NCI-H1417 treated with DMSO at 0.1 percent for 48 hours (cell line): ENCODE measurements at places on chromosomes 16 and 17.

GRCh38 chr16:2466667-2467527 lies 4.2 kb upstream of the NTN3 start:
- no peak for DNase-seq

DNA sequence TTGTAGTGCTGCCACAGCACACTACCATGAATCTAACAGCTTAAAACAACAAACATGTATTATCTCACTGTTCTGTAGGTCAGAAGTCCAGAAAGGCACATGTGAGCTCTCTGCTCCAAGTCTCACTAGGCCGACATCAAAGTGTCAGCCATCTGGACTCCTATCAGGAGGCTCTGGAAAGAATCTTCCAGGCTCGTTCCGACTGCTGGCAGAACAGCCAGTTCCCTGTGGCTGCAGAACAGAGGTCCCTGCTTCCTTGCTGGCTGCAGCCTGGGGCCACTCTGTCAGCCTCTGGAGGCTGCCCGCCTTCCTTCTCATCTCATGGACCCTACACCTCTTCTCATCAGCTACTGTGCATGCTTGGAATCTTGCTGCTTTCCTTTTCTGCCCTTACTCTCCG lies 168.9 kb downstream of the CBLN1 start:
- no peak for DNase-seq

DNA sequence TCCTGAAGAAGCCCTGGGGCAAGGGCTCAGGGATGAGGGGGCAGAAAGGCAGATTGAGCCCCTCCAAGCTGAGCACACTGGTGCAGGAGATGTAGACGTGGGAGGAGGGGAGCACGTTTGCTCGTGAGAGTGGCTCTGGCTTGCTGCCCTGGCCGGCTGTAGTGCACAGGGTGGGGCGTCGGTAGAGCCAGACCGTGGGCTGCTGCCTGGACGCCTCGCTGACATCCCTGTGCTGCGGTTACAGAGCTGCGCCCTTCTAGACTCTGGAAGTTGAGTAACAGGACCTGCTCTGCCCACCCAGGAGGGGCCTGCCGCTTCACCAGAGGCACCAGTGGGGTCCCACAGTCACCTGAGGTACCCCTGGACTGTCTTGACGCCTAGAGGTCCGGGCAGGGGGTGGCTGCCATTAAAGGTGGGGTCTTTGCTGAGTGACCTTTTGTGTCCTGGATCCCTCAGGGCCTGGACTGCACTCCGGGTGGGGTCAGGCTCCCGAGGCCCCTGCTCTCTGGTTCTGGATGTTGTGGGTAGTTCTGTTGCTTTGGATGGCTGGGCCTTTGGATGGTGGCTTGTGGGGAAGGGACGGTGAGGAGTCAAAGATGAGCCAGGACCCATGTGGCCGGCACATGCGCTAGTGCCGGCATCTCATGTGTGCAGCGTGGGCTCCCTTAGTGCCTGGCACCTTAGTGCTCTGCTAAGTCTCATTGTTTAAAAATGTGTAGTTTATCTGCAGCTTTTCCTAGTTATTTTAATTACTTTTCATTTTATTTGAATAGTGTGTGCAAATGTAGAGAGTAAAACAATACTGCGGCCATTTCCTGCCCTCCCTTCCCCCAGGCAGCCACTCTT lies 41.7 kb downstream of the PGS1 start:
- DNase-seq: no peak

- DNase-seq: no peak
Observed at GRCh38 chr17:58667934-58668597, 23.8 kb downstream of the TEX14 start.

- no peak for DNase-seq
Observed at GRCh38 chr17:77666462-77666861, 292.0 kb upstream of the TNRC6C start.

- DNase-seq: no peak
Observed at GRCh38 chr16:77840673-77841501, 52.5 kb downstream of the VAT1L start.
